Amniotic stem cell (primary cell): ENCODE measurements at places on chromosomes 11 and 22.

DNA sequence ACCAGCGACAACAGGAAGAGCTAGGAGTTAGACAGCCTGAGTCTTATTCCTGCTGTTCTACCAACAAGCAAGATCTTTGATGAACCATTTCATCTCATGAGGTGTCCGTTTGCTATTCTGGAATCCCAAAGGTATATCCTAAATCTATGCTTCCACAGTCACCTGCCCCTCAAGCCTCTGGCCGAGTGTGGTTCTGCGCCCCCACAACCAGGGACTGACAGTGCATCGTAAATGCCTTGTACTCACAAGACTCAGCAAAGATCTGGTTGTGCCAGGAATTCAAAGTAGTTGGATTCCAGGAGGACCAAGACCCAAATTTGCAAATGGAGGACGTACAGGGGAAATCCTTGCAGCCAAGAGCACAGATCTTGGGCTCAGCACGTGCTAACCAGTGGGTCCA is 47.5 kb upstream of the JAM3 start:
- no peak for DNase-seq

- DNase-seq, result no peak
These were observed 68.4 kb upstream of the CLNS1A start for GRCh38 chr11:77705876-77706579.

DNA sequence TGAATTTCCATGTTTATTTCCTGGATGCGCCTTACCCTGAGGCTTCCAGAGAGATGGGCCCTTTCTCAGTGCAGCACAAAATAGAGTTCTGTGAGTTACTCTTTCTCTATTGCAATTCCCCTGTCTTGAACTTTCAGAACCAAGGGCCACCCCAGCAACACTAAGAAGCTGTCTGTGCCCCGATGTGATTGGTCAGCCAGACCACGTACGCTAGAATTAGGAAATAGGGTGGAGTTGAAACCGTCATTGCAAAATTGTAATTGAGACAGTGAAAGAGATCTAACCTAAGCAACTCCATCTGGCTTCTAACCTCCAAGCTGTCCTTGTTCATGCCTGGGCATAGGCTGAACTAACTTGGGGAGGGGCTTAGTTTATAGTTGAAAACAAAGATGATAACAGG is 981.3 kb downstream of the OPCML start:
- no peak for DNase-seq

DNA sequence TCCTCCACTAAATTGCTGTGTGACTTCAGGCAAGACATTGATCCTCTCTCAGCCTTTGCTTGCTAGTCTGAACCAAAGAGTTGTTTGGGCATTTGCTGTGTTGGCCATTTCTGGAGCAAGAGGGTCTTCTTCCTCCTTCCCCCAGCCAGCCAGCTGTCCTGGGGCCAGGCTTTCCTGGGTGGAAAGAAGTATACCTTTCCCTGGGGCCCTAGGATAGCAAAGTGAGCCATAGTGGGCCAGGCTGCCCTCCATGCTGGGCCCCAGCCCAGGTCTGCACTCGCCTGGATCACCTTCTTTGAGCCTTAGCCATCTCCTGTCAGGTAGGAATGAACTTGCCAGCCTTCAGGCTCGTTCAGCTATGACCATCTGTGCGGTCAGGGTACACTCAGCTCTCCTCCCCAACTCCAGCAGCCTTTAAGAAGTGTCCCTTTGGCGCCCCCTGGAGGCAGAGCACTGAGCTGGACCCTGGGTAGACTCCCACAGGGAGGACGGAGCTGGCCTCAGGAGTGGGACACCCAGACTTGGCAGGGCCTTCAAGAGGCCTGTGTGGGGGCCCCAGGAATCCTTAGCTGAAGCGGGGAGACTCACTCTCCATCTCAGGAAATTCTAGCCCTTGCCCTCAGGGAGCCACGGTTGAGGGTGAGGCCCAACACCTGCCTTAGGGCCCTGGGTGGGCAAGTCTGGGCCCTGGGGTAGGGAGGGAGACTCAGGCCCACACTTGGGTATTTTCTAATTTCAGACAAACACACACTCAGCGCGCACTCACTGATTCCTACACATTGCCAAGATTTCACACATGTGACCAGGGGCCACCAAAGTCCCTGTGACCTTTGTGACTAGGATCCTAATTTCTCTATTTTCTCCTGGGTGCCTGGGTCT is 35.6 kb upstream of the TPBGL start:
- peak; percentile 72 for DNase-seq

GRCh38 chr22:26835929-26836528 is 178.6 kb downstream of the MIAT start:
- DNase-seq, result no peak

DNA sequence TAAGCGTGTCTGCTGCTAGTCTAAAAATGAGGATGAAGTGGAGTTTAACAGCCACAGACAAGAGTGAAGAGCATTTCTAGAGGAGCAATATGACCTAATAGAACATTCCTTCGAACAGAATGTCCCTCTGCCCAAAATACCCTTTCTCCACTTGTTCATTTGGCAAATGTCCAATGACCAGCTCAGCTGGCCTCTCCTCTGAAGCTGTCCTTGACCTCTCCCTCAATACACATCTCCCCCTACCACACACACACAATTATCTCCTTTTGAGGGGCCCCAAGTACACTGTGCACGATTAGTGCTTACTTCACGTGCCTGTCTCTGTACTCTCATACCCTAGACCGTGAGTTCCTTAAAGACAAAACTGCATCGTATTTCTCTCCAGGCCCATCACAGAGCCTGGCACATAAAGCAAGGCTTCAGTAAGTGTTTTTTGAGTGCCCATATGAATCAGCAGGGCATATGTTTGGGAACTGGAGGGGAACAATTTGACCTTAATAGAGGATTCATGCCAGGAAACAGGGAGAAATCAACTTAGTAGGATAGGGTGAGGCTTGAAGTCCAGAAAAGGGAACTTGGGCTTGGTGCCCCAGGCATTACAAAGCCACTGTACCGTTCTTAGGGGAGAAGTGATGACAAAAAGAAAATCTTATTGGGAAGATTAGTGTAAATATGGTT is 18.1 kb upstream of the NCAM1 start:
- no peak for DNase-seq

- no peak for DNase-seq
These were observed 34.3 kb downstream of the NCAM1 start for GRCh38 chr11:112995423-112996090.

DNA sequence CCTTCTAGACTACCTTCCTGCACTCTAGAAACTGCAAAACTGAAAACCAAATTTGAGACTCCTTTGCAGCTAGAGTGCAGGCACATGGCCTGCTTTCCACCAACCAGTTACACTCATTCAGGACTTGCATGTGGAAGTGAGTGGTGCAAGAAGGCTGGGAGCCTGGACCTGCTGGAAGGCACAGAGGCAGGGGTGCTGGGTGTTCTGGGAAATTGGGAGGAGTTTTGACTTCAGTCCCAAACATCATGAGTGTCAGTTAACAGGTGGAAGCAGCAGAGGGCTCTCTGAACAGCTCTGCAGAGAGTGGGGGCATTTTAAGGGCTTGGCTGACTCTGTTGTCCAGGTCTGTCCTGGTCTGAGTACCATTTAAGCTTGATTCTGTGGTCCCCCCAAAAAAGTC is 49.3 kb upstream of the SYT13 start:
- DNase-seq, result no peak

GRCh38 chr11:45300715-45301114 is 14.6 kb upstream of the SYT13 start:
- DNase-seq, result no peak

DNA sequence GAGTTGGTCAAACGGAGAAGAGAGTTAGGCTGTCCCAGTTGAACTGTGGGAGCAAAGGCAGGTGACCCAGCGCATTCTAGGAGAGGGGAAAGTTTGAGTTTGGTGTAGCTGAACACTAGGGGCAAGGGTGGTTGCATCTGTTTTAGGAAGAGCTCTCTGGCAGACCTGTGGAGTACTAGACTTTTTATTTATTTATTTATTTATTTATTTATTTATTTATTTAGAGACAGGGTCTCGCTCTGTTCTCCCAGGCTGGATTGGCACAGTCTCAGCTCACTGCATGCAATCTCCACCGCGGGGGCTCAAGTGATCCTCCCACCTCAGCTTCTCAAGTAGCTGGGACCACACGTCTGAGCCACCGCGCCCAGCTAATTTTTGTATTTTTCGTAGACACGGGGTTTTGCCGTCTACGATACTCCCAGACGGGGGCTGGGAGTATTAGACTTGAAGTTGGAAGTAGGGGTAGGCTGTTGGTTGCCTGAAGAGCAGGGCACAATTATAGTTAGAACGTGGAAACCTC is 950 bp upstream of the ACER3 start:
- no peak for DNase-seq

- DNase-seq, result no peak
These were observed 37.3 kb downstream of the OR10A6 start for GRCh38 chr11:7893796-7894195.

DNA sequence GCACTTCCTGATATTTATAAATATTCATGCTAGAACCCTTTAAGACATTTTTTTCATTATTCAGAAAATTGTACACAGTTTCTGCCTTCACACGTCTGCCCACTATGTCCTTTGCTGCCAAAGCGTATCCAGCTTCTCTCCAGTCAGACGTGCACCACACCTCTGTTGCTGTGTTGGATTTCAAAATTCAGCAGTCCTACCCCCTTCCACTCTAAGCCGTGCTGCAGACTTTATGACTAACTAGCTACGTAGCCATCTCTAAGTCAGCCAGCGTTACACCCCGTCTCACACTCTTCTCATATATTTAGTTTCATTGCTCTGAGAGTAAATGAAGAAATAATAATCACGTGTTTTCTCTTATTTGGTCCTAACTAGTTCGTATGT is 28.2 kb upstream of the OPCML start:
- DNase-seq, result no peak

GRCh38 chr11:99585606-99586005 is 564.9 kb downstream of the CNTN5 start:
- no peak for DNase-seq

DNA sequence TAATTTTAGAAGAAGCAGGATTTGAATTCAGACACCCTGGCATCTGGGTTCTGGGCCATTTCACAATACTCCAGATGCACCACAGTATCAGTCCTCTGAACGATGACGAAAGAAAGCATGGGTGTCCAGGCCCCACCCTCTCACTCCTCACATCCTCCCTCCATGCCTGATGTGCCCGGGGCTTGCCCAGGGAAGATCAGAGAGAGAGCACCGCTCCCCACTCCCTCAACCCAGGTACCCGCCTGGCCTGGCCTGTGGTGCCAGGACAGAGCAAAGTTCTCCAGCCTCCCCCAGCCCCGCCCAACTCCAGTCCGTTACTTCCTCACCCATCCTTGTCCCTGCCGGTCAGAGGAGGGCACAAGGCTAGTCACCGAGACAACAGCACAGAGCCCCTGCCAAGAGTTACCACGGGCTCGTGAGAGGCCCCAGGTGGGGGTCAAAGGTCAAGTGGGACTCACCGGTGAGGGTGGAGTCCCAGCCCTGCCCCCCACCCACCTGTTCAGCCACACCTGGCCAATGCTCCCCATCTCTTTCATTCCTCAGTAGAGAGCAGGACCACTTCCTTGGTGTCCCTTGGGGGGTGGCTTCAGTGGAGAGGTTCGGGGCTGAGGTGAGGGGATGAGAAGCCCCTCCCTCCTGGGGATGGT is 8.1 kb downstream of the BCL9L start:
- DNase-seq, result peak; percentile 50

GRCh38 chr11:80698637-80699036 is 1257.8 kb upstream of the TENM4 start:
- no peak for DNase-seq

- no peak for DNase-seq
These were observed 77.4 kb downstream of the MN1 start for GRCh38 chr22:27724157-27724556.
